ENCODE measurements at places on chromosomes 2 and 18.

DNA sequence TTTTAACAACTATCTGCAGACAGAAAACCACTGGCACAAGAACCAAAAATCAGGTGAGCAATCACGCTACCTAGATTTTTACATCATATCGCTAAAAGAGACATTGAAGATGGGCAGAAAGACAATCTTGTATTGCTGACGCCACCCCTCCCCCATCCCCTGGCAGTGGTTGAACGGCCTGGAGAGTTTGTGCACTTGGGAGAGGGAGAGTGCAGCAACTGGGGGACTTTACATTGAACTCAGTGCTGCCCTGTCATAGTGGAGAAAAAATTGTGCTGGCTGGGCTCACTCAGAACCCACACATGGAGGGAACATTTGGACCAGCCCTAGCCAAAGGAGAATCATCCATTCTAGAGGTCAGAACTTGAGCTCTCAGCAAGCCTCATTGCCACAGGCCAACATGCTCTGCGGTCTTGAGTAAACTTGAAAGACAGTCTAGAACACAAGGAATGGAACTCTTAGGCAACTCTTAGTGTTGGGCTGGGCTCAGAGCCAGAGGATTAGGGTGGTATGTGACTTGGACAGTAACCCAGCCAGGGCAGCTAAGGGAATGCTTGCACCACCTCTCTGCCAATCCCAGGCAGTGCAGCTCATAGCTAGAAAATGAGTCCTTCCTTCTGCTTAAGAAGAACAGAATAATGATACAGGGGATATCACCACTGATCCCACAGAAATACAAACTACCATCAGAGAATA, 220.0 kb upstream of the CYP26B1 start:
- no peak for DNase-seq

DNA sequence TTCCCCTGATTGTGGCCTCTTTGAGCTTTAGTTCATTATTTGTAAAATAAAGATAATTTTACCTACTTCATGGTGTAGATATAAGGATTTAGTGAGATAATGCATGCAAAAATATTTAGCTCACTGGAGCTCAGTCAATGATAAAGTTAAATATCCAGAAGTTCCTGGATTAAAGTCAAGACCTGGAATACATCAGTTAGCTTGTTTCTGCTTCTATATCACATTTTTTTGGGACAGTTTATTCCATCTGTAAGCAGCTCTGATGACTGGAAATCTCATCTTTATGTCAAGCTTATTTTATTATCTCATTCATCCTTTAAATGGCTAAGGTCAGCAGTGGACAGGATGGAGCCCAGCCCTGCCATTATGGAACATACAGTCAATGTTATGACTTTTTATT, 152.0 kb downstream of the EVA1A start:
- no peak for DNase-seq

DNA sequence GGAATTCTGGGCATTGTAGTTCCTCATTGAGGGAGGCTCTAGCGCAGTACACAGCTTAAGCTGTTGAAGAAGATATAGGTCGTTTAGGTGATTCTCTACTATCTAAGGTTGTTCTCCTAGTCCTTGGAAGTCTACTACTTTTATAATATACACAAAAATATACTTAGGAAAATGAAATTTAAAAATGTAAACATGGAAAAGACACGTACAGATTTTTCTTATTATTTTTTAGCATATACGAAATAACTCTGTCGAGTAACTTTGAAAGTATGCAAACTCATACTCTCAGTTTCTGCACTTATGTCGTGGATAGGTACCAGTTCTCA, 272 bp upstream of the FASTKD1 start:
- DNase-seq, result no peak

- no peak for DNase-seq
These were observed 69.9 kb downstream of the RNF152 start for GRCh38 chr18:61822879-61823278.

GRCh38 chr2:158716121-158716791, 78.9 kb upstream of the DAPL1 start:
- DNase-seq, result no peak

GRCh38 chr2:177598326-177599138, 206.0 kb downstream of the AGPS start:
- DNase-seq, result no peak

DNA sequence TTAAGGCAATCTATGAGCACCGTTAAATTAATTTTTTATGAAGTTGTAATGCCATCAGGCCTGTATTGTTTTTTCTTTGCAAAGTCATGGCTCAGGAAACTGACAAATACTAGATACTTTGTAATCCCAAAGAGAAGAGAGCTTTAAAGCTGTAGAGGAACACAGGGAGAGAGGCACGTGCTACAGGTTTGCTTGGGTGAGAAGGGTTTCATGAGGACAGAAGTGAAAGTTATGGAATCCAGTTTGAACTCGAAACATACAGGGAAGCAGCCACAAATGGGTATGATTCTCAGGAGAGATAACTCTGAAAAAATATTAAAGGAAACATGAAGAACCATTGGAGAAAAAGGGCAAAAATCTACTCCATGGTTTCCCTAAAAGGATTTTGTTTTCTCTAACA, 49.8 kb downstream of the CYB5A start:
- no peak for DNase-seq

All from stimulated activated CD8-positive, alpha-beta memory T cell treated with anti-CD3 and anti-CD28 coated beads, Interleukin-4, amount 100 ng/mL, for 4 hours (primary cell).